Urinary bladder (tissue), 4 donors: ENCODE measurements at places on chromosomes 12 and 14.
A peak's percentile ranks its signal among the peaks of the same experiment; 100 is the strongest.

- DNase-seq = peak; percentile 59
Measured at GRCh38 chr14:67837011-67837624, 17.5 kb downstream of the RAD51B start.

DNA sequence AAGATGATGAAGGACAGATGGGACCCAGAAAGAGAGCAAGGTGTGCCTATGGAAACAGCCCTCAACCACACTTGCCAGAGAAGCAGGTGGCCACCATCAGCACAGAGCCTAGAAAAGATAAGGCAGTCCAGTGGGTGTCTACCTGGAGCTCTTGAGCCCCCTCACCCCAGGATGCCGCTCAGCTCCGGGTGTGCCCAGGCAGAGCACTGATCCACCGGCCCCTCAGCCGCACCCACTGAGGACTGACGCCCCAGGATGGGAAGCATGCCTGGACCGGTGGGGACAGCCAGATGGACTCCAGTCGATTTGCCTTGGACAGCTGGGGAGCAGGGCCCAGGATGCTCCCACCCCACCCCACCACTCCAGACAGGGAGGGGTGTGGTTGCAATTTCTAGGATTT lies 15.1 kb upstream of the ZFP36L1 start:
- DNase-seq = no peak

GRCh38 chr12:96471368-96472050 lies 17.9 kb upstream of the CFAP54 start:
- DNase-seq = no peak

GRCh38 chr12:104863296-104863948 lies 94.7 kb downstream of the SLC41A2 start:
- DNase-seq = no peak

- DNase-seq = no peak
Measured at GRCh38 chr12:130615861-130616345, 100.2 kb downstream of the RIMBP2 start.

- DNase-seq = no peak
Measured at GRCh38 chr12:98751580-98752115, 106.6 kb downstream of the APAF1 start.

DNA sequence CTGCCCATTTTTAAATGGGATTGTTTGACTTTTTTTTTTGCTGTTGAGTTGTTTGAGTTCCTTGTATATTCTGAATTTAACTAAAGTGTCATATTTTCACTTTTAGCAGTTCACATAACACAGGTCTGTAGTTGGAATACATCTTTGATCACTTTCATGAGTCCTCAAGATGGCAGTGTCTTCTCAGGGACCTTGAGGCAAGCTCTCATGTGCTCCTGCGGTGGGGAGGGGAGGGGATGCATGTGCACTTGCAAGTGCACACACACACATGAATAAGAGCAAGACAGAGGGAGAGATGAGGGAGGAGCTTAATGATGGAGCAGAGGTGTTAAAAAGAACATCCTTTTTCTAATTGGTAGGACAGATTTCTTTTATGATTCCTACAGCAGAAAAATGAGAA lies 291.4 kb upstream of the OR4E1 start:
- DNase-seq = no peak

GRCh38 chr12:118034429-118035189 lies 18.1 kb downstream of the RFC5 start:
- no peak for DNase-seq

- no peak for DNase-seq
Measured at GRCh38 chr12:52358575-52359350, 8.5 kb downstream of the KRT85 start.

DNA sequence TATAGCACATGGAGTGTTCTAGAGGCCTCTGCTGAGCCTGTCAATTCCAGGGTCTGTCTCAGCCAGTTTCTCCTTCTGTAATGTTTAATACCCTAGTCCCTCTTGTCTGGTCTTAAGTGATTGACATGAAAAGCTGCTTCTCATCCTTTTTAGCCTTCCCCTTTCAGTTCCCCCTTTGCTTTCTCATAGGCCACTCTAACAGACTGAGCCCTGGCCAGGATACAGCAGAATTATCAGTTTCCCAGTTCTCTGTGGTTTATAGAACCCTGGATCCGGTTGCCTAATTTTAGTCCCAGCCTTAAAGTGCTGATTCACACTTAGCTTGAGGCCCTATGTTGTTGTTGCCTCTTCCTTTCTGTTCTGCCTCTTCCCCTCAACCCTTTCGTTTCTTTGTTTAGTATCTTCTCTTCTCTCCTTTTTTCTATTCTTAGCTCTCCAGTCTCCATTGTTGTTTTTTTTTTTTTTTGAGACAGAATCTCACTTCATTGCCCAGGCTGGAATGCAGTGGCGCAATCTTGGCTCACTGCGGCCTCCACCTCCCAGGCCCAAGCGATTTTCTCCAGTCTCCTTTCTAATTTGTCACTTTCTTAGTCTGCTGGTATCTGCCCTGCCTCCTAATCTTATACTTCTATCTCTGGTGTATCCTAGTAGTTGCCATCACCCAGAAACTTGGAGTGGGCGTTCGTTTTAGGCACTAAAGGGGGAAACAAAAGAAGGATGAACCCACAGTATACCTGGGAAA lies 2.9 kb upstream of the BIN2 start:
- DNase-seq = no peak

- no peak for DNase-seq
Measured at GRCh38 chr14:22896760-22897159, 13.7 kb downstream of the REM2 start.

DNA sequence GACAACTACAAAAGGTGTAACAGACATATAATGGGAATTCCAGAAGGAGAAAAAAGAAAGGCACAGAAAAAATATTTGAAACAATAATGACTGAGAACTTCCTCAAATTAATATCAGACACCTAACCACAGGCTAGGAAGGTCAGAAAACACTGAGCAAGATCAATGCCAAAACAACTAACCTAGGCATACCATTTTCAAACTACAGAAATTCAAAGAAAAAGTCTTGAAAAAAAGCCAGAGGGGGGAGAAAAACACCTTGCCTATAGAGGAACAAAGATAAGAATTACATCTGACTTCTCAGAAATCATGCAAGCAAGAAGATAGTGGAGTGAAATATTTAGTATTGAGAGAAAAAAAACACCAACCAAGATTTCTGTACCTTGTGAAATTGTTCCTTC lies 77.8 kb downstream of the RIN3 start:
- DNase-seq = no peak

DNA sequence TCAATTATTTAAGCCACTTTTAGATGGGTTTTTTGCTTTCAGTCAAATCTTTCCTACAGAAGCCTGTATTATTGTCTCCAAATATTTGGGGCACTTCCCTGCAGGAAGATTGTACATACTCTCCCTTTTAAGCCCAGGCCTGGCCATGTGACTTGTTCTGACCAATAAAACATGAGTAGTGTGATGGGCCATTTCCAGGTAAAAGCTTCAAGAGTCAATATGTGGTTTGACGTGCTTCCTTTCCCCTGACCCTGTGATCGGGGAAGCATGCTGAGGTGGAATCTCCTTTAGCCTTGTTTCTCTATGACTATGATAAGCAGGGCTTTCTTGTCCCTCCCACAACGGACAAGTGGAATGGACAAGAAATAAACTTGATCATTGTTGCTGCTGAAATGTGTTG lies 14.2 kb upstream of the NIN start:
- no peak for DNase-seq

GRCh38 chr12:124779161-124780141 lies 84.2 kb downstream of the SCARB1 start:
- DNase-seq = no peak

- no peak for DNase-seq
Measured at GRCh38 chr14:88002421-88003075, 2.4 kb upstream of the GPR65 start.

DNA sequence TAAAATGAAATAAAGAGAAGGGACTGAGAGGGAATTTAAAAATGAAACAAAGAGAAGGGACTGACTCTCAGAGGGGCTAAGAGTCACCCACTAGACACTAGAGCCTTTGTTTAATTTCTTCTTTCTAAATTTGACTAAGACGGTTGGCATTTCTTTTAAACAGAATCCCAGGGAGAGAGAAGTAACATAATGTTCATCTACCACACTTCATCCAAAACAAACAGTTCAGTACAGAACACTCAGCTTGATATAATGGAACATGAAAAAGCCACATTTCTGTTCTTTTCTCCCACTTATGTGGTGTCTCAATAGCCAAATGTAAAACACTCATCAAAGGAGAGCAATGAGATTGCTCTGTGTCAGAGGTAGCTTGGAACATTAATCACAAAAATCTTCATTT lies 10.1 kb upstream of the NT5DC3 start:
- DNase-seq = no peak

DNA sequence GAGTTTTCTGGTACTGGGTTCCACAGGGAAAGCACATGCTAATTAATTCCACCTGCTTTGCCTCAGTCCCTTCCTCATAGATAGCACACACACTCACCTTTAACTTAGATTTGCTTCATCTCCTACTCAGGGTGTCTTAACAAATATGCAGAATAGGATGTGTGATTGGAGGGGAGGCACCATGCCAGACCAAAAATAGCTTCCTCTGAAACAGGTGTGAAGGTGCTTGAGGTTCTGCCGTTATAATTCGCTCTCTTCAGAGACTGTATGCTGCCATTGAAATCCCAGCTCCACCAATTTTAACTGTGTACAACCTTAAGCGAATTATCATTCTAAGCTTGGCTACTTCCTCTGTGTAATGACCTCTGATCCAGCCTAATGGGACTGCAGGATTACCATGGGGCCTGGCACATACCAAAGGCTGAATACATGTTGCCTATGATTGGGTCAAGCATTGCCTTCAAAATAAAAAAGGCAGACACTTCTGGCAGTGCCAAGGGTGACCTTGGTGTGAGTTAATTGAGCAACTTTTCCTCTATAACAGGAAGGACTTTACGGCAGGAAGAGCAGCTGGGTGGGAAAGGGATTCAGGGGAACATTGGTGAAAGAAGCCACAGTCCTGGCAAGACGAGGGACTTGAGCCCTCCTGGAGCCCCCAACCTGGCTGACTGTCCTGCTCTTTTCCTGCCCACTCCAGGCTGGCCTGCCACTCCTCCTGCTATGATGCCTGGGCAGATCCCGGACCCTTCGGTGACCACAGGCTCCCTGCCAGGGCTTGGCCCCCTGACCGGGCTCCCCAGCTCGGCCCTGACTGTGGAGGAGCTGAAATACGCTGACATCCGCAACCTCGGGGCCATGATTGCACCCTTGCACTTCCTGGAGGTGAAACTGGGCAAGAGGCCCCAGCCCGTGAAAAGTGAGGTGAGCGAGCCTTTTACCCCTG lies 9.7 kb downstream of the JDP2 start:
- no peak for DNase-seq

DNA sequence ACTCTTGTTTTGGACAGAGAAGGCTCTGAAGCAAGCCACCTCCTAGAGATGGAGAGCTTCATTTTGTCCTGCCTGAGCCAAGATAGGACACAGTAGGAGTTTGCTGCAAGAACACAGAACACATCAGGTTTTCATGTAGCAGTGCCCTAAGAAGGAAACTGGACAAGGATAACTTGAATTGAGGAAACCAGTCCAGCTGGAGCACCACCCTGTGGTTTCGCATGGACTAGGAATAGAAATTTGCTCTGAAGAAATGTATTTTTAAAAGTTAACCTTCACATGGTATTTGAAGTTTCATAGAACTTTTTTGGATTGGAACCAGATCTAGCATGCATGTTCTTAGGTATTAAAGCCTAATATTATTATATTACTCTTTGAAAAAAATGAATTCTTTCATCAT lies 68.8 kb downstream of the RERG start:
- DNase-seq = no peak

- DNase-seq = no peak
Measured at GRCh38 chr12:110289044-110289710, 8.1 kb downstream of the ATP2A2 start.

- DNase-seq = no peak
Measured at GRCh38 chr12:113077859-113078255, 21.3 kb downstream of the DTX1 start.

DNA sequence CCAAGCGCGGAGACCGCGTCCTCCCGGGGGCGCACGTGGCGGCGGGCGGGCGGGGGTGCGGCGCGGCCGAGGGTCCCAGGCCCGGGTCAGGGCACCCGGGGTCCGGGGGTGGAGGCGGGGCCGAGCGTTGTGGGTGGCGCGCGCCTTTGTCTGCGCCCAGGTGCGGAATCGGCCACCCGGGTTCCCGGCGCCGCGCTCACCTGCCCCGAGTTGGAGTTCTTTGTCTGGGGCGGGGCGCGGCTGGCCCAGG lies 50.1 kb downstream of the LRCOL1 start:
- no peak for DNase-seq

- DNase-seq = no peak
Measured at GRCh38 chr12:99910342-99910741, 74.4 kb downstream of the ANKS1B start.

DNA sequence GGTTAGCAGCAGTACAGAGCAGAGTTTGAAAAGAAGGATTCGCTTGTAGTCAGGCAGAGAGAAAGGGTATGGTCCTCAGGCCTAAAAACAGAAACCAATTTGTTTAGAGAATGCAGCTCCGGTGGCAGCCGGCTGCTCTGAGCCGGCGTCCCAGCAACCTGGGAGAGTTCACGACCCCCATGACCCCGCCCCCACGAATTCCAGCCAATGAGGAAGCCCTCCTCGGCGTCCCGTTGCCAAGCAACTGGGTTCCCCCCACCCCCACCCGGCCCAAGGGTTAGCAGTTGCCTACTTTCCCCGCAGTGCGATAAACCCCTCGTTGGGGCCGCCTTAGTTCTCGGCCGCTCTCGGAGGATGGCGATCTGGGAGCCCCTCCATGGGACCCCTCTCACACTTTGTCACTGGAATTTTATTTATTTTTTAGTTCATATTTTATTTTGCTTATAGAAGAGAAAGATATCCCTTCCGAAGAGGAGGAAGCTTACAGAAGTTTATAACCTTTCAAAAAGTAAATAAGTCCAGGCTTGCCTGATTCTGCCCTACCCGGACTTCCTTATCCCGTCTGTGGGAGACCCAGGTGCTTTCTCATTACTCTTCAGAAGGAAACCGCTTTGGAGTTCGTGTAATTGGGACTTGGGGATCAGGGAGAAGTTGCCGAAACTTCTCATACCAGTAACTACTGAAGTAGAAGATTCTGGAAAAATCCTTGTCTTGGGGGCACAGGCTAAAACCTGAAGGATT lies at the start of gene CCDC60:
TSS of gene CCDC60 (plus strand) at position 300 of the 741 bp plus-strand sequence. CDS start 448 bp downstream, outside the sequence.
- no peak for DNase-seq

GRCh38 chr12:132074216-132074615 lies 69.9 kb downstream of the DDX51 start:
- DNase-seq = no peak

GRCh38 chr14:80264702-80265101 lies 53.4 kb upstream of the DIO2 start:
- no peak for DNase-seq

DNA sequence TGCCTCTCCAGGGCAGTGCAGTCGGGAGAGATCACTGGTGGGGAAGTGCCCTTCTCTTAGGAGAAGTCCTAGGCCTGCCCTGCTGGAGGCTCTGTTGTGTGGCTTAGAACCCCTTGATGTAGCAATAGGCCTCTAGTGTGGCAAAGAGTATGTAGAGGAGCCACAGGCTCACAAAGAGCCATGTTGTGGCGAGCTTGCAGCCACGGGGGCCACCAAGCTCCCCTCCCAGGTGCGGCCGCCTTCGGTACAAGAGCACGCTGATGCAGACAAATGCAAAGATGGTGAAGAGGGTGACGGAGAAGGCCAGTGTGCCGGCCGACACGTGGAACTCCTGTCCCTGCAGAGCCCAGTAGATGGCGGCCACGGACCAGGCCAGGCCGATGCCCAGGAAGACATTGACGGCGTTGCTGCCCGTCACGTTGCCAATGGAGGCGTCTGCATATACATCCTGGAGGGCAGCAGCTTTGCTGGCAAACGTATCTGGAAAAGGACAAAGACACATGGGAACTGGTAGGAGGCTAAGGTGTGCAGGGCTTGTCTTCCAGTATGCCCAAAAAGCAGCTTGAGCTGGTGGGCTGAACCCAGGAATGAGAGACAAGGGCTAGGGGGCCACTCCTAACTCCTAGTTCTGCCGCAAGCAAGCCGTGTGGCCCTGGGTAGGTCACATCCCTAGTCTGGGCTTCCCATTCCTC lies 142.8 kb downstream of the SLC8A3 start:
- DNase-seq = no peak
